ENCODE measurements at places on chromosomes 7 and 10. TPM values are rescaled to one million over a fixed set of nuclear protein-coding genes. Genes with fewer than 3 reads are reported as not detected.

- H3K27ac ChIP-seq, result no peak overlapping the region
- peaks cover 32% of the 10 kb centered on the region for H3K27me3 ChIP-seq
- H3K36me3 ChIP-seq, result no peaks in the 10 kb centered on the region
- DNase-seq, result no peak
These were observed 29.0 kb upstream of the ZNF273 start for GRCh38 chr7:64874114-64874513.

- DNase-seq, result no peak
- no peak overlapping the region for H3K4me3 ChIP-seq
- no peaks in the 10 kb centered on the region for H3K27me3 ChIP-seq
- no peaks in the 10 kb centered on the region for H3K4me1 ChIP-seq
These were observed 24.4 kb upstream of the PDCD4 start for GRCh38 chr10:110847374-110847773.

The FZD1 gene
- total RNA-seq, result 1.4 TPM

The PPP1R9A gene
- 31.8 TPM for total RNA-seq

The ACTL6B gene
- not detected for total RNA-seq
